ENCODE measurements at places on chromosomes 6 and 20.
A peak's percentile ranks its signal among the peaks of the same experiment; 100 is the strongest.

- DNase-seq, result no peak
Measured at GRCh38 chr6:10847684-10848083, 9.3 kb upstream of the MAK start.

DNA sequence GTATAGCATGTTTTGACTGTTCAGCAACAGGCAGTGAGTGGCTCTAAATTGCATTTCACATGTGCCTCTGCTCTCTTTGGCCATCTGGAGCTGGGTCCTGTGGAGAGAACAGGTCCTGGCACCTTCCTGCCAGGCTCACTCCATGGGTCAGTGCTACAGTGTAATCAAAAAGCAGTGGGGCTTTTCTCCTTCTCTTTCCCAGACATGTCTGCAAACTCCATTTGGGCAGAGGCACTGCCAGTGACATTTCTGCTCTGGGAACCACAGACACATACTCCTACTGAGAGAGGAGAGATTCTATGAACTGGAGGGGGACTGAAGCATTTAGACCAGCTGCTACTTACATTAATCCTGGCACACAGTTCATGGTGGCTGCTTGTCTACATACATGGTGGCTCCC, 68.3 kb upstream of the TRAF3IP2 start:
- DNase-seq, result no peak

DNA sequence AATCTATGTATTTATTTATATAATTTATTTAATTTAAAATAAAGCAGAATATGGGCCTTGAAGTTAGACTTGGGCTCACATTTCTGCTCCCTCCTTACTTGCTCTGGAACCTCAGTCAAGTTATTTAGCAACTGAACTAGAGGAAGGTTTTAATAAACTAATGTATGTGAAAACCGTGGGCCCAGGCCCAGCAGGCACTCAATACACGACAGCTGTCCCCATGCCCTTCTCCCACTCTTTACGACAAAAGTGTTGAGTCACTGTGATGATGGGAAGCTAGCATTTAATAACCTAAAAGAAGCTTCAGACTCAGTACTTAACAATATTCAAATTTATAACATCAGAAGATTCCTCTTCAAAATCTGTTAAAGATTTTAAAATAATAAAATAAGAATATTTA, 46.7 kb downstream of the SERAC1 start:
- no peak for DNase-seq

GRCh38 chr6:129691709-129692108, 18.3 kb downstream of the ARHGAP18 start:
- no peak for DNase-seq

DNA sequence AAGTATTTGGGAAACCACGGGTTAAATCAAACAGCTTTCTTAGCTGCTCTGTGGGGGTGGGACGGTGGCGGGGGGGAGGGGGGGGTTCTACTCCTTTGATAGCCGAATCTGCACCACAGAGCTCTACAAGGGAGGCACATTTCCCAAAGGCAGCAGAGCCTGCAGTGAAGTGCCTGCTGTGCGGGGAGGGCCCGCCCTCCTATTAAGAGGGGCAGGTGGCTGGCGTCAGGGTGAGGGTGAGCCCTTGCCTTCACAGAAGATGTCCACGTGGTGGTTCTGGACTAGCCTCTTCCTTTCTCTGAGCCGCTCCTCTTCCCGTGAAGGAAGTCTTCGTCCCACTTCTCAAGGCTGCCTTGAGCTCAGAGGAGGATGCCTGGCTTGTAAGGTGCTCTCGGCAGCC, 174.9 kb upstream of the THBS2 start:
- no peak for DNase-seq

DNA sequence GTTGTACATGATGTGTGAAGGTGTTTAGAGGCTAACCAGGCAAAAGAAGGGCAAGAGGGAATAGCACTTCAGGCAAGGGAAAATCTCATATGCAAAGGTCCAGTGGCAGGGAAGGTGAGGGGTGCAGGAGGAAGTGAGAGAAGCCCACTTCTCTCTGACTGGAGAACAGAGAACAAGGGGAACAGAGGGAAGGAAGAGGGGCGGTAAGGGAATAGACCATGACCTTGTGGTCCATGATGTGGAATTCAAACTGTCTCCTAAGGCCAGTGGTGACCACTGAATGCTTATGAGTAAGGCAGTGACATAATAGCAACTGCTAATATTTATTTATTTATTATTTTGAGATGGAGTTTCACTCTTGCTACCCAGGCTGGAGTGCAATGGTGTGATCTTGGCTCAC, 20.6 kb upstream of the SLC9A8 start:
- DNase-seq, result no peak

GRCh38 chr6:25946631-25947030, 16.0 kb upstream of the TRIM38 start:
- DNase-seq, result no peak

DNA sequence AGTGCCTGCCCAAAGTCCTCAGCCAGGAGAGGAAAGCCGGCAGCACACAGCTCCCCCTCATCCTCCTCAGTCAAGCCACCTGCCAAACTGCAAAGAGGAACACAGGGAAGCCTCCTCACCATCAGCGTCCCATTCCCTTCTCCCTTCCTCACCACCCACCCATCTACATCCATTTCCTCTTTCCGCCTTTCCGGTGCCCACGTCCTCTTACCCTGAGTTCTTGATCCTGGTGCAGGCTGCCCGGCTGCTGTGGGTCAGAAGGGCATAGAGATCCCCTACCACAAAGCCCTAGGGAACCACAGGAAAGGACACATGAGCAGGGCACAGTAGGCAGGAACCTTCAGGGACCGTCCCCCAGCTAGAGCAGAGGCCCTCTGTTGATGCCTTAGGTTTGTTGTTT, 6.0 kb downstream of the GNMT start:
- DNase-seq, result no peak

DNA sequence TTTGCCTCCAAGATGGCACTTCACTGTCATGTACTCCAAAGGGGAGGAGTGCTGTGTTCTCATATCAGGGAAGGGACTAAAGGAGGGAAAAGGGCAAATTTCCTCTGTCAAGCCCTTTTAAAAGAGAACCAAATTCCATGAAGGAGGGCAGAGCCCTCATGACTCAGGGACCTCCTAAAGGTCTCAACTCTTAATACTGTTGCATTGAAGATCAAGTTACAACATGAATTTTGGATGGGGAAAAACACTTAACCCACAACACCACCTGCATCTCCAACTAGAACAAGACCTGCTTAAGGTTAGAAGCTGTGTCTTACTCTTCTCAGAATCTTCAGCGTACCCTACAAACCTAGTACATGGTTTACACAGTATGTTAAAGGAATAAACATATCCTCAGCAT, 23.7 kb upstream of the FBXO30 start:
- DNase-seq, result no peak

- no peak for DNase-seq
Measured at GRCh38 chr6:40896696-40897095, 142.3 kb downstream of the UNC5CL start.

DNA sequence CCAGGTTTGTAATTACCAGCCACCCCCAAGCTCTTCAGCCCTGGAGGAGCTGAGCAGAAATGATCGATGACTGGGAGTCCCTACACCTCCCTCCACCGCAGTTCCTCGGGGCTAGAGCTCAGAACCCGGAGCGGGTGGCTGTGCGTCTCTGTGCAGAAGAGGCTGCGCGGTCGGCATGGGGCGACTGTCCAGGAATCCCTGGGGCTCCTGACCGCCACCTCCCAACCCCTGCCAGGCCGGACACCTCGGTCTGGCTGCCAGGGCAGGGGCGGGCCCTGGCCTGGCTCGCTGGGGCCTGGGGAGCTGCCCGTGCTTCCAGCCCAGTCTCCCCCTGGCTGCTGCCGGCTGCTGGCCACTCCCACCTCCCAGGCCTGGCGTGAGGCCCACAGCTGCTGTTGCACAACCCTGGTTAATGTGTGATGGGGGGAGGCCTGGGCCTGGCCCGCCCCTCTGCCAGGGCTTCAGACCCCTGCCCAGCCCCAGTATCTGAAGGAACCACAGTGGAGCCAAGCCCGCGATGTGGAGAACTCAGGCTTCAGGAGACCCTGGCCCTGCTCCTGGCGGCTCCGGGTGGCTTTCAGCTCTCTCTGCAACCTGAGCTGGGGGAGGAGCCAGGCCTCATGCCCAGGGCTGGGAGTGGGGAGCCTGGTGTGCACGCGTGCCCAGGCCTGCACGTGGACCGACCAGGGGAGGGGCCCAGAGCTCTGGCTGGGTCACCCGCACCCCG, 1.2 kb downstream of the SLC2A4RG start:
- no peak for DNase-seq

GRCh38 chr6:100228834-100229441, 234.9 kb upstream of the MCHR2 start:
- DNase-seq, result peak; percentile 32

- no peak for DNase-seq
Measured at GRCh38 chr6:63352069-63352543, 32.3 kb upstream of the LGSN start.

GRCh38 chr6:48641544-48641943, 530.5 kb upstream of the PTCHD4 start:
- no peak for DNase-seq

DNA sequence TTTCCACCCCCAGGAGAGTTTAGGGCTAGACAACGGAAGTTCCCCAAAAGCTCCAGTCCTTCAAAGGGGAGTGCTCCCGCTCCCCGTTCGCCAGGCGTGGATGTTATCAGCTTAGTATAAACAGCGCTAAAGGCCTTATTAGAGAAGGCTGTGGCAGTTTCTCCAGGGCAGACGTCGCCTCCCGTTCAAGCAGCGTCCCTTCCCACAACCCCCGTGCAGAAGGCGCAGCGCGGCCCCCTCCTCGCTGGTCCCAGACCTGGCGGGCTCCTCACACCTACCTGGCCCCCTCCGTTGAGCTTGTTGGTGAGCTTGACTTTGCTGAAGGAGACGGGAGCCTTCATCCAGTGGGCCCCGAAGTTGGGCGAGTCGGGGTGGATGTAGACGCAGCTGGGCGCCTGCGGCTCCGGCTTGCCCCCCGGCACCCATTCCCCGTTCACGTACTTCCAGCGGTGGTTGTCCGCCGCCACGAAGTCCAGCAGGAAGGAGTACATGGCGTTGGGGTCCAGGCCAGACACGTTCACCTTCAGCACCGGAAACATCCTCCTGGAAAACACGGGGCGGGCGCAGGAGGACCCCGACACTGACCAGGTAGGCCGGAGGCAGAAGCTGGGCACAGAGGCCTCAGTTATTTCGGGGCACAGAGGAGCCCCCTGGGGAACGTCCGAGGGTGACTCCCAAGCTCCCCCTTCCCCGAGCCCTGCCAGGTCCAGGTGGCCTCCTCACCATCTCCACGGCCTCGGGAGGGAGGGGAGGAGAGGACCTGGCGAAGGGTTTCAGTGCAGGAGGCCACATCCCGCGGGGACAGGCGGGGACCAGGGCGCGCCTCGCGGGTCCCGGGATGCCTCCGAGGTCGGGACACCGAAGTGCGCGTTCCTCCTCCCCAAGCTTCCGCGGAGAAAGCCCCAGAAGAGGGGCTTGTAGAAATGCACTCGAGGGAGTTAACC, 1.1 kb downstream of the TBXT start:
- no peak for DNase-seq

GRCh38 chr20:1075616-1076015, 42.8 kb upstream of the PSMF1 start:
- DNase-seq, result no peak

GRCh38 chr20:60035-60918, 27.2 kb upstream of the DEFB125 start:
- DNase-seq, result no peak

DNA sequence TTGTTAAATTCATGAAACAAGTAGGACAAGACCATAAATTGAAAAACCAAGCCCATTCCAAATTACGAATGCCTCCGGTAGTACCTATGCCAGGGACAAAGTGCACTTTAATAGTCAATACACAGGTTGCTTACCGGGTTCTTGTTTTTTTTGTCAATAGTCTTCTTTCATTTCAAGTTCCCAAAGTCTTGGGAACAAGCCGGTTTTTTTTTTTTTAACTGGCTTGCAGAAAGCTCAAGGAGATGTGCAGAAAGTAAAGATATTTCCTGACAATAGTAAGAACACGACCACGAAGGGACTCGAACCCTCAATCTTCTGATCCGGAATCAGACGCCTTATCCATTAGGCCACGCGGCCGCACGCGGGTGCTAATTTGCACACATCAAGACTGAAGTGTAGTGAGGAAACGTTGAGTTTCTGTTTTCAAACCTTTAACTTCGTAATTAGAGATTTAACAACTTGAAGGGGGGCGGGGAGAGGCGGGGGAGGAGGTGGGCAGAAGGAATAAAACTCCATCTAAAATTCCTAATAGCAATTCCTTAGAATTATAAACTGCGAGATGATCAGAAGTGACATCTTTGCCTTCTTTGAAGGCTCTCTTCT, 181.0 kb downstream of the TRIM27 start:
- DNase-seq, result no peak

- DNase-seq, result no peak
Measured at GRCh38 chr6:145017051-145017450, 718.3 kb downstream of the EPM2A start.

DNA sequence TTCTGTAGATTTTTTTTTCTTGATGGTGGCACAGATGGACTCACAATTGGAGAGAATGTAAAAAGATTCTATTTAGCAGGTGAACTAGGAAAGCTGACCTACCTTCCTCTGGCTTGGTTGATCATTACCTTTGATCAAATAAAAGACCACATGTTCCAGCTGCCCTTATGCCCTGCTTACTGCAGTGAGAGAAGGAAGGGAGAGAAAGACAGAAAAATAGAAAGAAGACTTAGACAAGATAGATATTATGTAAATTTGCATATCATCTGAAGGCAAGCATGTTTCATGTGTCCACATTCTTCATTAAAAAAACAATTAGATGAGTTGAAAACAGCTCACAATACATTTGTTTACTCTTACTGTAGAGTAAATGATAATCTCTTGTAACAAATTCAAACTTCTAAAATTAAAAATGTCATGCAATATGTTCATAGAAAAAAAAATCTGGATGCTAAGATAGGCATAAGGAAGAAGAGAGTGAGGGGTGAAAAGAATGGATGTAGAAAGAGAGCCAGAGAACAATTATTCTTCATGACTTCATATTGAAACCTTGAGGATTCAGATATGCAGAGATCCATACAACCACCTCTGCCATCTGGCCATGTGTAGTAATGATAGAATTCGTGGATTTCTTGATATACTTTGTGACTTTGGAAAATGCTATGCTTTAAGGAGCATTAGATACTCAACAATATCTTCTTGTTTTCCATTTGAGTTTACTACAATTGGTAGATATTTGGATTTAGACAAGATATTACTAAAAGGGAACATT, 71.7 kb downstream of the RFX6 start:
- no peak for DNase-seq

- no peak for DNase-seq
Measured at GRCh38 chr6:165575158-165575549, 87.9 kb downstream of the PDE10A start.

- no peak for DNase-seq
Measured at GRCh38 chr20:48530957-48531356, 296.8 kb downstream of the PREX1 start.

- DNase-seq, result no peak
Measured at GRCh38 chr20:16599257-16599656, 26.0 kb upstream of the KIF16B start.

DNA sequence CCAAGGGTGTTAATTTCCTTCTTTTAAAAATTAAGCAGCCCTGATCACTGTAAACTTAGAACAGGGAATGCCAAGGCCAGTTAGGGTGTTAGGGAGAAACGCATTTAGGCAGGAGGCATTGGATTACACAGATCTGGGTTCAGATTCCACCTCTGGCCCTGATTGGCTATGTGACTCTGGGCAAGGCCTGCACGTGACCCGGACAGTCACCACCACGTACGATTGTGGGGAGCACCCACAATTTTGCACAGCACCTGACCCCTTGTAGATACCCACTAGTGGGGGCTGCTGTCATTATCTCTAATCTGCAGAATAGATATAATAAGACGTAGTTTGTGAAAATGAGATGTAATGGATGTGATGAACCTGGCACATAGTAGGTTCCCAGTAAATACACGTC, 59.5 kb upstream of the ZNFX1 start:
- no peak for DNase-seq

GRCh38 chr6:19552076-19552475, 285.1 kb upstream of the ID4 start:
- DNase-seq, result no peak

All from memory B cell (primary cell).